ENCODE measurements at places on chromosomes 13 and 19. TPM values are rescaled to one million over a fixed set of nuclear protein-coding genes. Genes with fewer than 3 reads are reported as not detected.
A peak's percentile ranks its signal among the peaks of the same experiment; 100 is the strongest.

The KLK2 gene
- total RNA-seq: not detected

The ZNF256 gene
- total RNA-seq: 3.1 TPM

The MEDAG gene
- 4.1 TPM for total RNA-seq

The ACP7 gene
- not detected for total RNA-seq

The MADCAM1 gene
- total RNA-seq: 0.29 TPM

The WTIP gene
- total RNA-seq: 22.1 TPM

The B3GNT3 gene
- total RNA-seq: not detected

The CDX2 gene
- not detected for total RNA-seq

The ZNF675 gene
- 13.2 TPM for total RNA-seq

The TSPAN16 gene
- not detected for total RNA-seq

The TPM4 gene
- total RNA-seq: 324 TPM

The ERVV-1 gene
- not detected for total RNA-seq

The CERS4 gene
- not detected for total RNA-seq

The EBI3 gene
- 0.11 TPM for total RNA-seq

The TMEM38A gene
- 128 TPM for total RNA-seq

The ARHGAP35 gene
- 31.0 TPM for total RNA-seq

GRCh38 chr19:31675193-31675913 is 326.1 kb upstream of the TSHZ3 start:
- peak; percentile 59 for DNase-seq

GRCh38 chr13:102402290-102402689 is 442 bp upstream of the FGF14 start:
- DNase-seq: peak; percentile 3

GRCh38 chr19:47863514-47863936 is 4.5 kb downstream of the TPRX2 start:
- DNase-seq: peak; percentile 86

DNA sequence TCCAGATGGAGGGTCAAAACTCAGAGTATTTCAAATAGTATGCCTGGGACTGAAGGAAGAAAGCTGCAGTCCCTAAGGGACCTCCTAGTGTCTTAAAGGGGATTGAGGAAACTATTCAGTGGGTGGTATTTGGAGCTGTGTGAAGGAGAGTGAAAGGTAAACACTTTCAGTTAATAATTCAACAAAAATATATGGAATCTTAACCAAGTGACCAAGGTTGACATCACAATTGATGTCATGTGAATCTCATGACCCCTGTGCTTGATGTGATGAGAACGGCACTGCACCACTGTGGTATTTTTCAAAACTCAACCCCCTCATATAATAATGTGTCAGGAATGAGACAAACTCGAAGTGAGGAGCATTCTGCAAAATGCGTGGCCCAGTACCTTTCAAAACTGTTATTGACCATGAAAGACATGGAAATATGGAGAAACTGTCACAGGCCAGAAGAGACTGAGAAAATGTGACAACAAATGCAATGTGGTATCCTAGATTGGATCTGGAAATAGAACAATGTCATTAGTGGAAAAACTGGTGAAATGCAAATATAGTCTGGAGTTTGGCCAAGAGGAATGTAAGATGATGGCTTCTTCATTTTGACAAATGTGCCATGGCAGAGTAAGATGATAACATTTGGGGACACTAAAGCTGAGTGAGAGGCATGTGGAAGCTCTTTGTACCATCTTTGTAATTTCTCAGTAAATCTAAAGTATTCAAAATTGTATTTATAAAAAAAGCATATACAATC is 553.9 kb downstream of the RFC3 start:
- no peak for DNase-seq

- peak; percentile 15 for DNase-seq
These were observed 272.2 kb upstream of the KLF12 start for GRCh38 chr13:74406420-74406819.

- DNase-seq: no peak
These were observed 30.3 kb downstream of the USPL1 start for GRCh38 chr13:30647824-30648521.

- no peak for DNase-seq
These were observed 212 bp downstream of the FFAR1 start for GRCh38 chr19:35347930-35348298.

DNA sequence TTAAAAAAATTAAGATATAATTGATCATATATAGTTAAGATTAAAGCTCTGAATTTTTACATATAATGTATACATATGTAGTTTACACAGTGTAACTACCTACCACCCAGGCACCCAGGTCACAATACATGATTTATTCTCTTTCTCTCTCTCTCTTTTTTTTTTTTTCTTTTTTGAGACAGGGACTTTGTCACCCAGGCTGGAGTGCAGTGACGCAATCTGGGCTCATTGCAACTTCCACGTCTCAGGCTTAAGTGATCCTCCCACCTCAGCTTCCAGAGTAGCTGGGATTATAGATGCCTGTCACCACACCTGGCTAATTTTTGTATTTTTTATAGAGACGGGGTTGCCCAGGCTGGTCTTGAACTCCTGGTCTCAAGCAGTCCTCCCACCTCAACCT is 18.8 kb upstream of the CLASRP start:
- no peak for DNase-seq

GRCh38 chr13:100063333-100063732 is 25.6 kb upstream of the PCCA start:
- DNase-seq: peak; percentile 89

GRCh38 chr13:98878486-98879126 is 99.3 kb downstream of the DOCK9 start:
- DNase-seq: no peak

DNA sequence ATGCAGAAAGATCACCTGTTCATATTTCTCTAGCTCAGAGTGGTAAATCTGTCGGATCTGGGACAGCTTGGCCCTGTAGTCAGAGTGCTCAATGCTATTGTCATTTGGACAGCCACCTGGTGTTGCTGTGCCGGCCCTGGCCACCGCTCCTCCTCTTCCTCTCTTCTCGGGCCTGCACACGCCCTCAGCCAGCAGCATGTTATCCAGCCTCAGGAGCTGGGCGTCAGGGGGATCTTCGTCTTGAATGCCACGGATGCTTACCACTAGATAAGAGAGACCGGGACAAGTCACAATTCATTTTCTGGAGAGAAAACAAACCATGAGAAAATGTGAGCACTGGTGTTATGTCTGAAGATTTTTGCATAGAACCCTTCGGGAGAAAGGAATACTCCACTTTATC is 32.5 kb downstream of the CILP2 start:
- DNase-seq: no peak

DNA sequence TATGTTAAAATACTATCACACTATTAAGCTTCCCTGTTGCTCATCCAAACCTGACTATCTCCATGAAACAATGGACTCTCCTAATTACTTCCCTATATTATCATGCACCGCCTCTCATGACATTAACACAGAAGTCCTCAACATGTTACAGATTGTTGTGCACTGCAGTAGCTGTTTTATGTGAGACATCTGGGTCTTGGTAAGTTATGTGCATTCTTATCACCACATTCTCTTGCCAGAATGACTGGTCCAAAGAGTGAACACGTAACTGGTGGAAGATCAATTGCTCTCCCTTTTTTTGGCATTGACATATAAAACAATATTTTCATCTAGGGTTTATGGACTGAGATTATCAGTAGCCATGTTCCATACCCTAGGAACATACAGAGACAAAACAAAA is 59.4 kb downstream of the POSTN start:
- DNase-seq: no peak

DNA sequence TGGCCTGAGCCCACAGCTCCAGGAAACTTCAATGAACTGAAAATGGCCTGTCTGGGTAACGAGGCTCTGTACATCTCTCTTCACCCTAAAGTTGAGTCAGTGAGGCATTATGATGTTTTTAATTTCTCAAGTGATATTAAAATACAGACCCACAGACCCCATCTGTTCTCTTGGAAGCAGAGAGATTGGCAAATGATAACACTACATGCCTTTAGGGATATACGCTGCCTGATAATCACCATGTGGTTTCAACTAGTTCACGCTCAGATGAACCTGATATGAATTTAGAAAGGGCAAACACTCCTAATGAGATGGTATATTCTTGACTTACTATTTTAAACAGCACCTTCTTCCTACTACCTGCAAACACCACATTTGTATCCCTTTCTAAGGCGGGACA is 127.5 kb downstream of the RFC3 start:
- no peak for DNase-seq

DNA sequence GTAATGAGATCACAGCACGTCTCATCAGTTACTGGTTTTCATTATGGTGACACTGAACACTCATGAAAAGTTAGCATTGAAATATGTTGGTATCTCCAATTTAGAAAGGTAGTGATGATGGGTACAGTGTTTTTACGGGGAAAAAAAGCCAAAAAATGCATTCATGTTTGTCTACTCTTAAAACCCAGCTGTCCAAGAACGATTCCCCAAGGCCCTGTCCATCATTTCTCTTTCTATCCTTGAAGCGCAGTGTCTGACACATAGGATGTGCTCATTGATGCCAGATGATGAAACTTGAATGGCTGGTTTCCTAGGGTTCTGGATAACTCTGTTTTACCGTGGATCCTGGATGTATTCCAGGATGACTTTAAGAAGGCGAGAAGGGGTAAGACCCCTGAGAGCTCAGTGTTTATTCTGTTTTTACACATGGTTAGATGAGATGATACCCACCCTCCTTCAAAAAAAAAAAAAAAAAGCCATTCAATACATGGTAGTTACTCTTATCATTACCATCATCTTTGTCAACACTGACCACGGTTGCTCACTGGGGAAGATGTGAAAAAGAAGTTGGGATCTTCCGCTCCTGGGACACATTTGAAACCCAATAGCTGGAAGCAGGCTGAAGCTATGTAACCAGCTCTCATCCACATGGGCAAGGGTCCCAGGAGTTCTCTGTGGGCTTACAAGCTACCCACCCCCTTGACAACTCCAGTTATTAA is 22.5 kb downstream of the SERP2 start:
- DNase-seq: no peak

GRCh38 chr19:14031719-14032480 is at the start of gene IL27RA:
IL27RA (plus strand) TSS chr19:14031762; CDS start chr19:14031873, 111 bp downstream.
- DNase-seq: peak; percentile 27

DNA sequence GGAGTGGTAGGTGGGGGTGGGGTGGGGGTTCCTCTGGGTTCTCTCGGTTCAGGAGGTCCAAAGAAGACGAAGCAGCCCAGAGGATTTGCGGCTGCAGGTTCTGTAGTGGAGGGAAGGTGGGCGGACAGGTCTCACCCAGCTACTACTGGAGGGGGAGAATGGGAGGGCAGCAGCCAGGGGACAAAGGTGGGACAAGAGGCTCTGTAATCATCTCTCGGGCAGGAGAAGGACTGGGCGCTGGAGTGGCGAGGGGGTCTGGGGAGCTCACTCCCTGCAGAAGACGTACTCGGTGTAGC is 1.4 kb downstream of the KCTD12 start:
- DNase-seq: no peak

DNA sequence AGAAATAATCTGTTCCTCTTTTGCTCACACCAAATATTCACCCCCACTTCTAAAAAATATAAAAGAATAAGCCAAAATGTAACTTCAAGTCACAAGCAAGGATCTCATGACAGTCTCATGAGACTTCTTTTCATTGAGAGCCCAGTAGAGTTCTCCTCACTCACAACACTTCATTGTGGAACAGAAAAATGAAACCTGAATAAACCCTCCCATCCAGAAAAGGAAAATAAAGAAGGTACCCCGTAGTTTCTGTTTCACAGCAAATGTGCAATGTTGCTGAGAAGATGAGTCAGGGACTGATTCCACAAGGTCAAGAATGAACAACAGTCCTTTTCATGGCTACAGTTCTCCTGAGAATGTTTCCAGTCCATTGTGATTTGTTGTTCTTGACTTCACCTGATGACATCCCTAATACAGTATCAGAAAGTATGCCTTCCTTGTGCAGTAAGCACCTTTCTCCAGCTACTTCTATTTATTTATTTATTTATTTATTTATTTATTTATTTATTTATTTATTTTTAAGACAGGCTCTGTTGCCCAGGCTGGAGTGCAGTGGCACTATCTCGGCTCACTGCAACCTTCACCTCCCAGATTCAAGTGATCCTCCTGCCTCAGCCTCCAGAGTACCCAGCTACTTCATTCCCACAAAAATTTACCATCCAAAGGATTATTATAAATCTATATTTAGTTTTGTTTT is 6.4 kb upstream of the ZNF841 start:
- DNase-seq: no peak

- no peak for DNase-seq
These were observed 21.9 kb downstream of the RFX1 start for GRCh38 chr19:13984186-13984585.

DNA sequence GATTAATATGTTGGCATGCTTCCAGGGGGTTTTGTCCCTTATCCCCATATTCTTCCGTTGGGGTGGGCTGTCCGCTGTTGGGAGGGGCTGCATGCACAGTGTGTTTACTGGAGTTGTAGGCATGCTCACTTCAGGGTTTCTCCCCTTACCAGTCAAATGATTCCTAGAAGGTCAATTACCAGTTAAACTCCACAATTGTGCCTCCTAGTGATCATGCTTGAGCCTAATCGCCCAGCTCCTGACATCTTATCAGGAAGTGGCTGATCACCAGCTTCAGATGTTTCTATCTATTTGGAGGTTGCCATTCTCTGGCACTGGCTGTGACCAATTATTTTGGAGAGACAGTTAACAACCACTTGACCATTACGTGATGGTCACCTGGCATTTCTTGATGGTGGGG is 1090.0 kb downstream of the SLITRK5 start:
- no peak for DNase-seq

DNA sequence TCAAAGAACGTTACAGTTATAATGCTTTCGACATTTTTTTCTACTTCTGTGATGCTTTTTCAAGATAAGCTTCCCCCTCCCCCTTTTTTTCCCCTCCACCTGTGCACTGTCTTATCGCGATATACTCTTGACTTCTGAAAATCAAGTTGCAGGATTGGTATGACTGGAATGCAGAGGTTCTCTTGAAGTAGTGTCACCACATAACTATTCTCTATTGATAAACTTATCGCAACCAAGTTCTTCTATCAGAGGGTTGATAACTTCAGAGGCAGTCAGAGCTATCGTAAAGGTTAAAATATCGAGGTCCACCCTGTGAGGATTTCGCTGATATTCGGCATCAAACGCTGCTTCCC is 820 bp downstream of the EID2 start:
- DNase-seq: no peak

DNA sequence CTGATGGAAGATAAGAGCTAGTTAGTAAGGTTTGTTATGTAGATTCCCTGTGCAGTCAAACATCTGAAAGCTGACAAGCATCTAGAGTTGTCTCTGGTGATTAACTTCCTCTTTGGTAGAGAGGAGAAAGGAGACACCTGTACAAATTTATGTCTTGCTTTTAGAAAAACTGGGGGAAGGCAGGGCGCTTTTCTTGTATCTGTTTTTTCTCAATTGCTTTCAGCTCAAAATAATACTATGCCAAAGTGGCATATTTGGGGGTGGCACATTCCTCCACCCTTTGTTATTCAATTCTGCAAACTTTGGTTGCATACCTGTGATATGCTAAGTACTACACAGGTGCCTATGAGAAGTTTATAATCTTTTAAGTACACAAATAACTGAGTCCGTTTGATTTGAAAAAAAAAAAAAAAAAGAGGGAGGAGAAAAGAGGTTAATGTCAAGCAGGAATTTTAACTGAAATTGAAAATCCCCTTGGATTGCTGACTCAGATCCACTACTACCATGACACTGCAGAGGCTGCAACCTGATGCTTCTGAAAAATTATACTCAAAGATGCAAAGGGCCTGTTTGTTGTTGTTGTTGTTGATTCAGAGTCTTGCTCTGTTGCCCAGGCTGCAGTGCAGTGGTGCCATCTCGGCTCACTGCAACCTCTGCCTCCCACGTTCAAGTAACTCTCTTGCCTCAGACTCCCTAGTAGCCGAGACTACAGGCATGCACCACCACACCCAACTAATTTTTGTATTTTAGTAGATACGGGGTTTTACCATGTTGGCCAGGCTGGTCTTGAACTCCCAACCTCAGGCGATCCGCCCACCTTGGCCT is 164.8 kb upstream of the NBEA start:
- DNase-seq: no peak

Data from myocyte (in vitro differentiated cells).